ENCODE measurements at places on chromosomes 6 and 20.

DNA sequence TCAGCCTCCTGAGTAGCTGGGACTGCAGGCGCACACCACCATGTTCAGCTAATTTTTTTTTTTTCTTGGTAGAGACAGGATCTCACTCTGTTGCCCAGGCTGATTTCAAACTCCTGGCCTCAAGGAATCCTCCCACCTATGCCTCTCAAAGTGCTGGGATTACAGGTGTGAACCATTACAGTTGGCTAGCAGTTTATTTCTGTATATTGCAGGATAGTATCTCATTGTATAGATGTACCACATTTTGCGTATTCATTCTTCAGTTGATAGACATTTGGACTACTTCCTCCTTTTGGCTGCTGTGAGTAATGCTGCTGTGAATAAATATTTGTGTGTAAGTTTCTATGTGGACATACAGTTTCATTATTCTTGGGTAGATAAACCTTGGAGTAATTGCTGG, 32.9 kb downstream of the ASXL1 start:
- DNase-seq = no peak

- DNase-seq = no peak
Measured at GRCh38 chr6:84052204-84052882, 18.8 kb downstream of the MRAP2 start.

DNA sequence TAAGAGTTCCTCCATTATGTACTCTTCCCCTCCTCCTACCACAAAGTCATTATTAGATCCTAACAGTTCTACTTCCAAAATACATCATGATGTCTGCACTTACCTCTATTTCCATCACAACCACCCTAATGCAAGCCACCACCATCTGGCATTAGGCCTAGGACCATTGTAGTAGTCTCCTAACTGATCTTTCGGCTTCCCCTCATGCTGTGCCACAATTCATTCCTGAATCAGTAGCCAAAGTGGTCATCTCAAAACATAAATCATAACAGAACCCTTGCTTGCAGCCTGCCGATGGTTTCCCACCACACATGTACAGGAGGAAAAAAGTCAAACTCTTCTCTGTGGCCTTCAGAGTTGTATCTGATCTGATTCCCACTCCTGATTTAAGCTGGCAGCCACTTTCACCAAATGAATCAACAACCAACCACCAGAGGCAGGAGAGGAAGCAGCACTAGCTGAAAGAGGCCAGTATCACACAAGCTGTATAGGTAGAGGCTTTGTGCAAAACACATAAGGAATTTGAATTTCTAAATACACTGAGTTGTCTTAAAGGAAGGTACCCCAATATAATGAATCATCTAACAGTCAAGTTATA, 26.1 kb downstream of the FAM184A start:
- DNase-seq = no peak

GRCh38 chr20:10469599-10469998, 34.5 kb downstream of the SLX4IP start:
- DNase-seq = no peak

- no peak for DNase-seq
Measured at GRCh38 chr6:96153775-96154174, 138.0 kb downstream of the FUT9 start.

DNA sequence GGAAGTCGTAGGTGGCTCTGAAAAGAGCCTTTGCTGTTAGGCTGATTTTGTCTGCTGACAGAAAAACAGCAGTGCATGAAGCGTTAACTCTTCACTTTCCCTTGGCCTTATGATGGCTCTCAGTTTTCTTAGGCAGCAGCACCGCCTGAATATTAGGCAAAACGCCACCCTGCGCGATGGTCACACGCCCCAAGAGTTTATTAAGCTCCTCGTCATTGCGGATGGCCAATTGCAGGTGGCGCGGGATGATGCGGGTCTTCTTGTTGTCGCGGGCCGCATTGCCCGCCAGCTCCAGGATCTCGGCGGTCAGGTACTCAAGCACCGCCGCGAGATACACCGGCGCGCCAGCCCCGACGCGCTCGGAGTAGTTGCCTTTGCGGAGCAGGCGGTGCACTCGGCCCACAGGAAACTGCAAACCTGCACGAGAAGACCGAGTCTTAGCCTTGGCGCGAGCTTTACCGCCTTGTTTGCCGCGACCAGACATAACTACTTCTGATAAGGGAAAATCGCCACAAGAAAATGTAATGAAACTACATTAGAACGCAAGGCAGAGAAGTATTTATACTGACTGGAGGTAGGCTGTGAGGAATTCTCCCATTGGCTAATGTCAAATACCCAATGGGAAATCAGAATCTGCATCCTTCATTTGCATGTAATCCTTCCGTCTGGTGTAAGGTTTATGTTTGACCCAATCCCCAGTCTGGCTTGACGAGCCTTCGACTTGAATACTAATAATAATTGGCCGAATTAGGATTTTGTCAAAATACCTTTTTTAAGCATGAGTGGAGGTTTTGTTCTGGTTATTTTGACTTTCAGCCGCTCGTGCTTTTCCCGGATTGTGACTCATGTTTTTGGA, 53.9 kb upstream of the HFE start:
- no peak for DNase-seq

DNA sequence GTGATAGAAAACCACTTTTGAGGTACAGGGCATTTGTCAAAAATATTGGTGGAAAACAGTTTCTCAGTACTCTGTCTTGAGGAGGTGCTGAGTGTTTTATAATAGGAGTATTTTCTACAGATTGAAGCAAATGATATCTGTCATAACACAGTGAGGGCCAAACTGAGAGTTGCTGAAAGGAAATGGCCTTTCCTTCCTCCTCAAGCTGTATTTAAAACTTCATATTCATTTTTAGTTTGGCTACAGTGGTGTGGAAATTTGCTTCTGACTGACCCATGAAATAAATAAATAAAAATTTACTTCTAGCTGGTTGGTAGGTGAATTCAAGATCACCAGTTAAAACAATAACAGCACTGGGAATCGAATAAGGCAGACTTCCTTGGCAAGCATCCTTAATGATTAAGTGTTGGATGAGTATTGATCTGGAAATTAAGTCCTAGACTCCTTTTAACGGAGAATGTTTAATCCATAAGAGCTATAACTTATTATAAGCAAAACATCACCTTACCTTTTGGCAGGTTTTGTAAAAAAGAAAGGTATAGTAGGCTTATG, 828.6 kb upstream of the CITED2 start:
- DNase-seq = no peak

DNA sequence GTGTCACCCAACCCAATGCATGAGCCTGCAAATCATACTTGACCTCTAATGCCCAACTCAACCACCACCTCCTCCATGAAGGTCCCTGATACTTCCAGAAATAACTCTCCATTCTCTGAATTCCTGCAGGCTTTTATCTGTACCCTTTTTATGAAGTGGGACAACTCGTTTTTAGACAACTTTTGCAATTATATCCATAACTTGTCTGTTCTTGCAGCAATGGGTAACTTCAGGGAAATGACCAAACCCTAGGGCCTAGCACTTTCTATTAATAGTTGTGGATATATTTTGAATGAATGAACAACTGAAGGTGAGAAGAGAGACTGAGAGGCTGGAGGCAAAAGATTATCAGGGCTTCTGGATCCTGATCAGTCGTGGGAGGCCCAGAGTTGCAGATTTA, 236.6 kb upstream of the MOCS1 start:
- DNase-seq = no peak

DNA sequence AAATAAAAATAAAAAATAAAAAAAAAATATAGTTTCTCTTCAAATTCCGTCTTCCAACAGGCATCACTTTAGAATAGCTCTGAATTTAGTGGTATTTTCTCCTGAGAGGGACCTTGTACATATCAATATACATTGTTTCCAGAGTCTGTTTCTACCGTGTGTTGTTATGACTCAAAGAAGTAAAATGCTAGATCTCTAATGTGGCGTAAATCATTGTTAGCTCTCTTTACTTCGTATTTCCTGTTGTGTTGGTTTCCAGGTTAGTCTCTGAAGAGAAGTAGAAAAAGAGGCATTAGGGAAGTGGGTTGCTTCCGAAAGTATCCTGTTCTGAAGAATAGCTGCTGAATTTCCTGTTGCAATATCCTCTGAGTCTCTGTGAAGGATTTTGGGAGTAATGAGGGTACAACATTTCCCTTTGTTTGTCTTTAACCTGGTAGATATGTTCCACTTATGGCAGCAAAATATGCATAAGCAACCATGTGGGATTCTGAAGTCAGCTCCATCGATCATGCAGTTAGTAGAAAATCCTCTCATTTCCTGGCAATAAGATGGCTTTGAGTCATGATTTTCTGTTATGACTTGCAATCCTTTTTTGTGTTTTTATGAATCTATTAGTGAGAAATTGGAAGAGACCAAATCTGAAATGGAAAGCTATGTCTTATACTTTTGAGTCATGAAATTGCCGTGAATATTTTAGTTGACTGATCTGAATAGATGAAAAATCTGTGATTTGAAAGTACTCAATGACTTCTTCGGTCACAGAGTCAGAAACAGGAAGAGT, 42.0 kb upstream of the MCHR2 start:
- DNase-seq = no peak
